ENCODE measurements at places on chromosomes 2 and 18.

GRCh38 chr2:106638043-106638442 lies 150.9 kb downstream of the CD8B2 start:
- no peak for DNase-seq

- no peak for DNase-seq
These were observed 135.9 kb upstream of the ID2 start for GRCh38 chr2:8545695-8546611.

DNA sequence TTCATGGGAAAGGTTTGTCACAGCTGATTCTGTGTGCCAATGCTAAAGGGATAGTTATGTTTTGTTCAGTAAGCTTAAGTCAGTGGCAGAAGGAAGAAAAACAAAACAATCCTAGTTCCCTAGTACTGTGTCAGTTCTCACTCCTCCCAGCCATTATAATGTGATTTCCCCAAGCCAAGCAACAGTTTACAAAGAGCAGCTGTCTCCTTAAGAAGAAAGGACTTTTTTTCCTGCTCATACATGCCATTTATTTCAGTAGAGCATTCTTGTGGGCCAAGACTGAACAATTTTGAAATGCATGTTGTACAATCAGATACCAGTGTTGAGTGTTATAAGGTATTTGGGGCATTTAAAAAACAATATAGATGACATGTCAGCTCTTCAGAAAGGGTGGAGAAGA lies 52.1 kb downstream of the NEMP2 start:
- no peak for DNase-seq

- DNase-seq, result no peak
These were observed 35.2 kb upstream of the NOSTRIN start for GRCh38 chr2:168767258-168767657.

DNA sequence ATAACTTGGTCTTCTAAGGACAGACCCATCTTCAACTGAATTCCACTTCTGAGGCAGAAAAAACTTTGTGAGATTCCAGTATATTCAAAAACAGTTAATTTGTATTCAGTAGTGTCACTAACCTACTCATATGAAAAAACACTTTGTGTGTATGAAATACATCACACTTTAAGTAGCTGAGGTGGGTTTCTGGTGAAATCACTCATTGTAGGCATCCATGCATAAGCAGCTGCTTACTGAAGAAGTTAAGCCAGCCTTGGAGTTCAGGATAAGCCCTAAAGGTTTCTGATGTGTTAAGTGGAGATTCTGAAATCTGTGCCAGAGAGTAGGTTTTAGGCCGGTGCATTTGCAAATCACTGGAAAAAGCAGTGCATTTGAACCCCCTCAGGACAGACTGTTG lies 128.2 kb downstream of the BCL2 start:
- no peak for DNase-seq

DNA sequence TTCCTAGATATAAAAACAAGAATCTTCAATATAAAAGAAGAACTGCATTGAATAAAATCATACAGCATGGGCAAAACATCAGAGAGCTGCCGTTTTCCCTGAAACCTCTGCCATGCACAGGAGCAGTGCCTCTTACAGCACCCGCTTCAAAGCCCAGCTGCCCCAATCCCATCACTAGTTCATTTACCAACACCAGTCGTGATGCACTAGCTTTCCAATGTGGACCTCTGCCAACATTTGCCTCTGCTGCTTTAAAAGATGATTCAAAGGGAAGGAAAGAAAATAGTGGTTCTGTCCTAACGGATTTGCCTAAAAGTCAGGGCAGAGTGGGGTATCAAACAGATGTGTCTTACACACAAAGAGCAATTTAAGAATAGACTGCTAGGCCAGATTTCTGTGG lies 43.4 kb upstream of the AP1S3 start:
- DNase-seq, result no peak

GRCh38 chr2:219911541-219911940 lies 284.1 kb downstream of the SLC4A3 start:
- DNase-seq, result no peak

GRCh38 chr2:134253804-134254203 lies at the start of gene MGAT5:
TSS of gene MGAT5 (plus strand) at chr2:134254072. CDS start at chr2:134254404, 332 bp downstream.
- DNase-seq, result no peak

- no peak for DNase-seq
These were observed 38.3 kb upstream of the RMDN2 start for GRCh38 chr2:37886745-37887144.

DNA sequence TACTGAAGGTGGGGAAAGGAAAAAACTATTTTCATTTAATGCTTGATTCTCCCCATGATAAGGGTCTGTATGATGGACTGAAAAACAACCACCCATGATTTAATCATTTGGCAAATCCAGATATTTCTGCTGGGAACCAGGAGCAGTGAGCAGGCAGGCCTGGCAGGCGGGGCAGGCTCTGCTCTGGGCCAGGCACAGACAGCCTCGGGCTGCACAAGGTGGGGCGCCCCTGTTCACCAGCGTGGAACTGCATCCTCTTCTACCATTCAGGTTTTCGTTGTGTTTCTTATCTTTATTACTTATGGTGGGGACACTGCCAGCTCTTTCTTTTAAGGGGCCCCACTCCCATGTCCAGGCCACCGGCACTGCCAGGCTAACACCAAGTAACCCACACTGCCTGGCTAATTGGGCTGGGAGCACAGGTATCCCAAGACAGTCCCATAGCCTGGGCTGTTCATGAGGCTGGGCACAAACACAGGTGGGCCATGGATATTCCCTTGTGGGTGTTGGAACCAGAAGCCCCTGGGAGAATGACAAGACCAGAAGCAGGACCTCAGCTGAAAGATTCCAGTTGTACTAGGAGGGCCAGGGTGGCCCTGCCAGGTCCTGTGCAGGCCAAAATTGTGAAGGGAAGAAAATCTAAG lies 57.1 kb upstream of the RALBP1 start:
- DNase-seq, result no peak

- no peak for DNase-seq
These were observed 33.7 kb upstream of the TMEM177 start for GRCh38 chr2:119645173-119645855.

DNA sequence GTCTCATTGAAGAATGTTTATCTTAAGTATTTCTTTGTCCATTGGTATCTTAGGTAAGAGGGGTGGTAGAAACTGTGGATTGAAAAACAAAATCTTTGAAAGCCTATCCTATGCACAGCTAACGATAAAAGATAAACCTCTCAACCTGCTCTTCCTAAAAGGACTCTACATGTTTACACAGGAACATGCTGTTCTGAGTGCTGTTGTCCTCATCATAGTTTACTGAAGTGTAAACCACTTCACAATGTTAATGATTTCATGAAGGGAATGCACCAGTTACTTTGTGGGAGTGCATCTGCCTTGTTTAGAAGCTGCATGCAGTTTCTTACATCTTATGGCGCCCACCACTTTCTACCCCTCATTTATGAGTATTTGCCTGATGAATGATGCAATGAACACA lies 1.2 kb downstream of the ACMSD start:
- no peak for DNase-seq

DNA sequence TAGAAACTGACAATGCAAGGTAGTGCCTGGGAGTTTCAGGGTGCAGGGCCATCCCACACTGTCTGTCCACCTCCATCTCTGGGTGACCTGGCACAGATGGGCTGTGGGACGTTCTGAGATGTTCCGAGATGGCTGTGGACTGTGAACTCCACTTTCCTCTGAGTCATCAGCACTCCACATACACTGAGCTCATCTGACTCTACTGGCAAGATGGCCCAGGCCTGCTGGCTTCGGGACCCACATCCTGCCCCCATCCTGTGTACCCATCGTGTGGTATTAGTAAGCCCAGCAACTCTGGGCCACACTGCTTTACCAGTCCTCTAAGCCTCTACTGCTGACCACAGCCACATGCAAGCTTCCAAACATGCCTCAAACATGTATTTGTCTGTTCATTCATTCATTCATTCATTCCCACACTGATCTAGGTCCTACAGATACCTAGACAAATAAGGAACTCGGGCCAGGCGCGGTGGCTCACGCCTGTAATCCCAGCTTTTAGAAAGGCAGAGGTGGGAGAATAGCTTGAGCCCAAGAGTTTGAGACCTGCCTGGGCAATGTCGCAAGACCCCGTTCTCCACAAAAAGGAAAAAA lies 124.8 kb upstream of the CXCR4 start:
- peak; percentile 73 for DNase-seq

DNA sequence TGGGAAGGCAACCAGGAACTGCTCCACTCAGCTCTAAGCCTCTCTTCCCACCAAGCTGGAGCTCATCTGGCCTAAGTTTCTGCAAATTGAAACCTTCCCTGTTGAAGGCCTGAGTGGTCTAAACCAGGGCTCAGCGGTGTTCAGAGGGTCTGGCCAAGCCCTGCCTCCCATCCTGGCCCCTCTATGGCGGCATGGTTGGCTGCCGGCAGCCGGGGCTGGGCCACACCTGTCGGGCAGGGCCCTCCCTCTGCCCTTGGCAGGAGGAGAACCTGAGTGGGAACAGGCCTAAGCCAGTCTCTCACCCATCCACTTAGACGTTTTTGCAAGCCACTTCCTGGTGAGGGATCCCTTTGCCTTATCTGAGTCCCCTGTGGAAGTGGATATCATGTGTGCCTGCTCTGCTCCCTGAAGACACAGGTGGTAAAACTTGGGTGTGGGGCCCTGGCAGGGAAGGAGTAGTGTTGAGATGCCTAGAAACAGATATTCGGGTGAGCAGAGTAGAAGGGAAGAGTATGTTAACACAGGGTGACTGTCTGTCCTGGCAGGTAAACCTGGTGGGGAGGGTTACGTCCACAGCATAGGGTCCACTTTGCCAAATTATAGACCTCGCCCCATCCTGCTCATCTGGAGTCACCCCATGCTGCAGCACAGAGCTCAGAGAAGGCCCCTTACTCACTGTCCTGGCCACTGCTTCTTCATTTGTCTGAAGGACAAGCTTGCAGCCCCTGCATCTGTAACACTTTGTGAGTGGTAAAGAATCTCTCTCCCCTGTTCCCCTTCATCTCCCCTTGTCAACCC lies 63.0 kb upstream of the SIX2 start:
- no peak for DNase-seq

DNA sequence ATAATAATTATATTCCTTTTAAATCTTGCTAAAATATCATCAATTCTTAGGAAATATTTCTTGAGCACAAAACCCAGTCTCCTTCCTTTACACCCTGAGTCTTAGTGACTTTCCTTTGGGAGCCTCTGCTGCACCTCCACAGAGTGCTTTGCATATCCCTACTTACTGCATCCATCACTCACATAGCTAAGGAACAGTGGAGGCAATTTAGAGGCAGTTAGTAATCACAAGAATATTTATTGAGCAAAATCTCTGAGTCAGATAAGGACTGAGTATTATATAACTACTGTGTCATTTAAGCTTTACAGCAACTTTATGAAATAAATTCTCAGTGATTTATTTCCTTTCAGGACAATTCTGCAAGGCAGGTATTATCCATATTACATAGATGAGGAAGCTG lies 327.7 kb downstream of the TMX3 start:
- no peak for DNase-seq

GRCh38 chr2:197088694-197089093 lies 162.2 kb upstream of the PGAP1 start:
- no peak for DNase-seq

DNA sequence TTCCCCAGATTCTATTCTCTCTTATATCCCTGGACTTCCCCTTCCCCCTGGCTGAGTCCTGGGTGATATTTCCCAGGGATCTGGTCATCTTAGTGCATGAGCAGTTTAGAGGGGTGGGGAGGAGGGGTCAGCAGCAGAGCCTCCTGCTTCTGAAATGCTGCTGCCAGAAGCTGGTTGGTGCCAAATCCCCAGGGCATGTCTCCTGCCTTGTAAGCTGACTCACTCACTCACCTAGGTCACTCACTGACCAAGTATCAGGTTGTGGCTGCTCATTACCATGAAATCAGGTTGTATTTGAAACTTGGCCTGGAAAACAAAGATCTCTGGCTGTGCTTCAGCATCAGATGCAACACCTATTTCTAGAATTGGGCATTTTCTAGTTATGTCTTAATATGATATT lies 14.3 kb downstream of the GPR39 start:
- no peak for DNase-seq

DNA sequence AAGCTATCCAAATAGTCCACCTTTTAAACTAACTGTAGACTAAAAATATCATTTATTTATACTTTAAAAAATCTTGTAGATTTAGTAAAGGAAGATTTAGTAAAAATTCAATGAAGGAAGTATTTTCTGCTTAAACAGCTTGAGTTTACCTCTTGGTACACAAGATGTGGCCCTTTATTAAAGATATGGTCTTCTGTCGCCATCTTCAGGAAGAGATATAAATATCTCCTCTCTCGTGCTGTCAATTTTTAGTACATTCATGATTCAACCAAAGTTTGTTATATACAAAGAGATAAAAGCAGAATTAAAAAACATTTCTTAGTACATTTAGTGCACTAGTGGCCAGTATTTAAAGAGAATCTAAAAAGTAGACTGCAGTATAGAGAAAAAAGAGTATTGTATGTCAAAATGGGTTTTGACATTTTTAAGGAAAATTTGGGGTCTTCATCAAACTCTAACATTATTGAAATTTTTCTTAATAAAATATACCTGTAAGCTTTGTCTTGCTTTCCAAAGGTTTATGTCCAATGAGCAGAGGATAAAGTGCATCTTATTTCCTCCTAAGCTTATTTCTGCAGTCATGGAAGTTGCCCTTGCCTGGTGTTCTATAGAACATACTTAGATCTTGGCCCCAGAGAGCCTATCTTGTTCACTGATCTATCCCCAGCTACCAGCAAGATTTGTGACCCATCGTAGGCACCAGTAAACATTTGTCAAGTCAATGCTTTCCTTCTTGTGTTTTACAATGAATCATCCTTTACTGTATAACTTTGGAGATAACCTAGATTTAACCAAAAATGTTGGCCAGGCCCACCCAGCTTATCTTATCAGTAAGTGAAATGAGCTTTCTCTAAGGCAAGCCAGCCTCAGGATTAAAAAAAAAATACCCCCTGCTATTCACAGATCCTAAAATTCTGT lies 18.5 kb upstream of the EML6 start:
- peak; percentile 50 for DNase-seq

DNA sequence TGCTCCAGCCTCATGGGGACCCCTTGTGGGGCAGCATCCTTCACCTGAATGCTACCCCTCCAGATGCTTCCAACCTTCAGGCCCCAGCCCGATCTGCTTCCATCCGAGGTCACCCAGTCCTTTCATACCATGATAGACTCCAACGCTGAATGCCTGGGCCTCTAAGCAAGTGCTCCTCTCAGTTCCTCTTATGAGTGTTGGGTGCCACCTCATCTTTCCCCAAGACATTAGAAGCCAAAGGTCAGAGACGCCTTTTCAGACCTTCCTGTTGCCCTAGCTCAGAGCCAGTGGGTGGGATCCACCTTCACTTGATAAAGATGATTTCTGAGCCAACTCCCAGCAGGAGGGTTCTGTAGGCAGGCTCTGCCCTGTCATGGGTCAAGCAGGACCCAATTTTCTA lies 174.5 kb upstream of the MGAT5 start:
- DNase-seq, result no peak

All from activated CD4-positive, alpha-beta T cell treated with anti-CD3 and anti-CD28 coated beads, Interleukin-2, Interleukin-4, amounts not matched to agents 100 ng/mL and 50 ng/mL, durations not matched to agents 16 hours and 8 hours (primary cell).